ENCODE measurements at places on chromosomes 13 and 19. TPM values are rescaled to one million over a fixed set of nuclear protein-coding genes. Genes with fewer than 3 reads are reported as not detected.

TMEM255B gene
- 0.49 TPM for total RNA-seq

CEACAM21 gene
- total RNA-seq = not detected

OCEL1 gene
- 2.9 TPM for total RNA-seq

FAM83E gene
- total RNA-seq = 1.3 TPM

ASF1B gene
- 2.2 TPM for total RNA-seq

ZNF416 gene
- total RNA-seq = 11.2 TPM

OR7D2 gene
- total RNA-seq = not detected

CGB5 gene
- total RNA-seq = 0.16 TPM
